ENCODE measurements at places on chromosomes 13 and 19.
A peak's percentile ranks its signal among the peaks of the same experiment; 100 is the strongest.

- DNase-seq: no peak
These were observed 56.8 kb upstream of the F7 start for GRCh38 chr13:113048766-113049165.

GRCh38 chr19:46386151-46386550 is 27.2 kb downstream of the CCDC8 start:
- no peak for DNase-seq

- no peak for DNase-seq
These were observed 44.0 kb downstream of the WDFY2 start for GRCh38 chr13:51628059-51628852.

- peak; percentile 72 for DNase-seq
These were observed 49.8 kb upstream of the GTF3A start for GRCh38 chr13:27374650-27375049.

- no peak for DNase-seq
These were observed 676.7 kb downstream of the PCDH9 start for GRCh38 chr13:66553391-66553790.

- DNase-seq: no peak
These were observed 13.2 kb downstream of the PRR36 start for GRCh38 chr19:7860714-7861618.

- DNase-seq: no peak
These were observed 22.0 kb upstream of the ASPDH start for GRCh38 chr19:50535672-50536187.

DNA sequence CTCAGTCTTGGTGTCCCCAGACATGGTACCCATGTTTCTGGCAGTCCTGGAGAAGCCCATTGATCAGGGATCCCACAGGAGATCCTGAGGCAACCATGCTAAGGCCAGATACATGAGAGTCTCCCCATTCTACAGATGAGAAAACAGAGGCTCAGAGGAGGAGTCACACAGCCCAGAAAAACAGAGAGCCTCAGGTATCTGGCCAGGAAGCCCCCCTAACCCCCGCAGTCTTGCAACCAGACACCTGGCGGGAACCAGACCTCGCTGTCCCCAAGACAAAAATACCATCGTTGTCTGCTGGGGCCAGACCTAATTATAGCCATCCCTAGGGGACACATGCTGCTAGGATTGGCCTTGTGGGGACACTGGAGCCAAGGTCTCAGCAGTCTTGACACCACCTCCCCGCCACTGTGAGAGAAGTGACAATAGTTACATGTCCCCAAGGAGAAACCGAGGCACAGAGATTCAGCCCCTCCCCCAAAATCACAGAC is 1.6 kb upstream of the PDE4C start:
- DNase-seq: no peak

DNA sequence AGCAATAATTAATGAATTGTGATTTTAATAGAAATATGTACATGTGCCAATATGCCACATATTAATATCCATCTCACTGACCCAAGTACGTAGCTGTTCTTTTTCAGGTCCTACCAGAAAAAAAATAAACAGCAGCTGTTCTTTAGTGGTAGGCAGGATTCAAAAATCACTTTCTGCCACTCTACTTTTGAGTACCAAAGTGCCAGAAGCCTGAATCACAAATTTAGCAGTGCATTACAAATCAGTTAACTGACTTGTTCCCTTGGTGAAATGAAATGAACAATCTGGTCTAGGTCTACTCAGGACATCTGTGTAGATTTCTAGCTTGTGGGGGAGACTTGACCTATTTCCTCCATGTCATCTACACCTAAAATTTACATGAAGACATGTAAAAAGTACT is 775.5 kb upstream of the GPC6 start:
- DNase-seq: no peak

- DNase-seq: no peak
These were observed 99.2 kb downstream of the ZDHHC20 start for GRCh38 chr13:21359855-21360254.

DNA sequence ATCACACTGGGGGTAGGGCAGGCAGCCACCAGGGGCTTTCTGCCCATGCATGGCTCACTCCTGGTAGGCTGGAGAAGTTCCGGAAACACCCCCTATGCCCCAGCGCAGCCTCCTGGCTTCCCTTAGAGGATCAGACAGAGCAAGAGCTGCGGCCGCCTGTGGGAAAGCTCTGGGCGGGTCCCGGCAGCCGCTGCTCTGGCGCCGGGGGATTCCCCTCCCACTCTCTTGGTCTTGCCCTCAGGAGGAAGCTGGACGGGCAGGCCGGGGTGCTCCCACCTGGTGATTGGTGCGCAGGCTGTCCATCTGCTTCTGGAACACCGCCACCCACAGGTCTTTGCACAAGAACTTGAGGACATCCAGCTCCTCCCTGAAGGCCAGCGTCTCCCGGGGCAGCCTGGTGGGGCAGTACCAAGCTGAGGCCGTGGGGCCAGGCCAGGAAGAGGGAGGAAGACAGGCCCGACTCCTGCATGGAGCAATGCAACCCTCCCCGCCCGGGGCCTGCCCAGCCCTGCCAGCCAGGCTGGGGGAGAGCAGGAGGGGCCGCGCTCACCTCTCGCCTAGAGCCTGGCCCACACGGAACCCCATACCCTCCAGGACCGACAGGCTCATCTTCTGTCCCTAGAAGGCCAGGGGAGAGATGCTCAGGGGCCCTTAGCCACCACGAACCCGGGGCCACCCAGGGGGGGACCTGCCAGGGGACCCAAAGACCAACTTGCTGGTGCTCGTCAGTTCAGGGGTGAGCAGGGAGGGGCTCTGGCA is 4.0 kb upstream of the NKPD1 start:
- no peak for DNase-seq

GRCh38 chr13:40186041-40186440 is 480.4 kb downstream of the FOXO1 start:
- DNase-seq: no peak

DNA sequence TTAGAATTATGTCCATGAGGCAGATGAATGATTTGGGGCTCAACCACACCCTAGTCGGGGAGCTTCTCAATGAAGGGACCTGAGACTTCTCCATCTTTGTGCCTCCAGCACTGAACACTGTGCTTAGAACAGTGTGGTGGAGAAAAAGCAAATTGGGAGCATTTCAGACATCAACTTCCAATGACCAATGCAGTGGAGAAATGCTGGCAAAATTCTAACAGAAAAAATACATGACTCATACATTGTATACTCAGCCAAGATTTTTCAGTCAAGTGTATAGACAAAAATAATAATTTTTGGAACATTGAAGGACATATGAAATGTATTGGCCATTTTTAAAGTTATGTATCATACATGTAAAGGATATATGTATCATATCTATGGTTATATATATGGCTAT is 134.7 kb downstream of the FGF14 start:
- DNase-seq: no peak

GRCh38 chr19:49845414-49845813 is 5.5 kb upstream of the PTOV1 start:
- DNase-seq: no peak

GRCh38 chr19:16232127-16232526 is 34.4 kb downstream of the AP1M1 start:
- DNase-seq: no peak

DNA sequence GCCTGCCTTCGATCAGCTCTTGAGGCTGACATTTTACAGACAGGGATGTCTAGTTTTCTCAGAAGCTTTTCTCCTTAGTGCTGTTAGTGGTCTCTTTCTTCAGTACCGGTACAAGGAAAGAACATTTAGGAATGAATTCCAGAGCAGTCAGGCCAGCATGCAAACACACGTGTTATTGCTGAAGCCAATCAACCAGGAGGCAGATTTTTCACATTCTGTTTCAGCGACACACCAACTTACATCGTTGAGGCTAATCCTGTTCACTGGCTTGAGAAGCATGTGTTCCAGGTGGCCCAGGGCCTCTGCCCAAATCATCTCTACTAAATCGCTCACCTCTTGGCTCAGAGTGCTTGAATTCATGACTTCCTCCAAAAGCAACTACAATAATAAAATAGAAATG is 19.2 kb downstream of the PARP4 start:
- DNase-seq: no peak

DNA sequence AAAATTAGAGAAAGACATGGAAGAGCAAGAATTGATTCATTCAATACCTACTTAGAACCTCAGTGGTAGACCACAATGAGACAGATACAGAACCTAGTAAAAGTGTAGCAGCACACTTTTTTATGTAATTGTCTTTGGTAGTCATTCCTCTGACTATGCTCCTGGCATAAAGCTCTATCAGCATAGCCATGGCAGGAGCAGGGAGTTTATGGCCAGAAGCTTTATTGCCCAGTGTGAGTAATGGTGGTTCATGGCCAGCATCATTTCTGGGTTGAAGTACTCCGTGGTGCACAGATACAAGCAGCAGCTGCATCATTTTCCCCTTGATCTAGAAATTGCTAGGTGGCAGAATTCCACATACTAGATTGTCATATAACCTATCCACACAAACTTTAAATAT is 352.6 kb downstream of the TBC1D4 start:
- no peak for DNase-seq

DNA sequence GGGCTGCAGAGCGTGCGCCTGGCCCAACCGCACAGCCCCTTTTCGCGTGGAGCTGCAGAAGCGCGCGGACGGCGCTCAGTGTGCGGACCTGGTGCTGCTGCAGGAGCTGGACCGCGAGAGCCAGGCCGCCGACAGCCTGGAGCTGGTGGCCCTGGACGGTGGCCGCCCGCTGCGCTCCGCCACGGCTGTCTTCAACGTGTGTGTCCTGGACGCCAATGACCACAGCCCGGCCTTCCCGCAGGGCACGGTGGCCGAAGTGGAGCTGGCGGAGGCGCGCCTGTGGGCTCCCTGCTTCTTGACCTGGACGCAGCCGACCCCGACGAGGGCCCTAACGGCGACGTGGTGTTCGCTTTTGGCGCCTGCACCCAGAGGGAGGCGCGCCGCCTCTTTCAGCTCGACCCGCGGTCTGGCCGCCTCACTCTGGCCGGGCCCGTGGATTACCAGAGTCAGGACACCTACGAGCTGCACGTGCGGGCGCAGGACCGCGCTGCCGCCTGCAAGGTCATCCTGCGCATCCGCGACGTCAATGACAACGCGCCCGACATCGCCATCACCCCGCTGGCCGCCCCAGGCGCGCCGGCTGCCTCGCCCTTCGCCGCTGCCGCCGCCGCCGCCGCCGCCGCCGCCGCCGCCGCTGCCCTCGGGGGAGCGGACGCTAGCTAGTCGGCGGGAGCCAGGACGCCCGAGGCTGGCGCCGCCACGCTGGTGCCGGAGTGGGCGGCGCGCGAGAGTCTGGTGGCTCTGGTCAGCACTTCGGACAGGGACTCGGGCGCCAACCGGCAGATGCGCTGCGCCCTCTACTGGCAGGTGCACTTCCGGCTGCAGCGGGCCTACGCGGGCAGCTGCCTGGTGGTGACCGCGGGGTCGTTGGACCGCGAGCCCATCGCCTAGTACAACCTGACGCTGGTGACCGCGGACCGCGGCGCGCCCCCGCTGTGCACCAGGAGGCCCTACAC is 172.2 kb downstream of the OLFM4 start:
- DNase-seq: no peak

- no peak for DNase-seq
These were observed 11.8 kb upstream of the ZNF175 start for GRCh38 chr19:51559240-51559639.

DNA sequence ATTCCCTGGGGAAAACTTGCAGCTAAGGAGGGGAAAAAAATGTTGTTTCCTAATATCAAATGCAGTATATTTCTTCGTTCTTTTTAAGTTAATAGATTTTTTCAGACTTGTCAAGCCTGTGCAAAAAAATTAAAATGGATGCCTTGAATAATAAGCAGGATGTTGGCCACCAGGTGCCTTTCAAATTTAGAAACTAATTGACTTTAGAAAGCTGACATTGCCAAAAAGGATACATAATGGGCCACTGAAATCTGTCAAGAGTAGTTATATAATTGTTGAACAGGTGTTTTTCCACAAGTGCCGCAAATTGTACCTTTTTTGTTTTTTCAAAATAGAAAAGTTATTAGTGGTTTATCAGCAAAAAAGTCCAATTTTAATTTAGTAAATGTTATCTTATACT is 33.6 kb downstream of the TNFSF11 start:
- no peak for DNase-seq

DNA sequence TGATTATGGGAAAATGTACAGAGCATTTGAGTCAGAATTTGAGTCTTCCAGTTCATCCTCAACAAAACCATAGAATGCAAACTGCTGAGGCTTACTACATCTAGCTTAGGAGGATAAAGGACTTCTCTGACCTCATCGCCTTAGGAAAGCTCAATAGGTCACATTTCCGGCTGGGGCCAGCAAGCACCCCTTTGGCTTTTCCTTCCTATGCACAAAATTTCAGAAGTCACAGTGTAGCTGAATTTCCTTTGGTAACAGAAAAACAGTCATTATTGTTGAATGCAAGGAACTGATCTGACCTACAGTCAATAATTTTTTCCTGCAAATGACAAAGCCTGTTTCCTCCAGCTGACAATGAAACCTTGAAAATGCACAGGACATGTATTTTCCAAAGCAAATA is 32.8 kb upstream of the LRCH1 start:
- DNase-seq: no peak

GRCh38 chr19:28905996-28906395 is 307.0 kb downstream of the UQCRFS1 start:
- DNase-seq: no peak

DNA sequence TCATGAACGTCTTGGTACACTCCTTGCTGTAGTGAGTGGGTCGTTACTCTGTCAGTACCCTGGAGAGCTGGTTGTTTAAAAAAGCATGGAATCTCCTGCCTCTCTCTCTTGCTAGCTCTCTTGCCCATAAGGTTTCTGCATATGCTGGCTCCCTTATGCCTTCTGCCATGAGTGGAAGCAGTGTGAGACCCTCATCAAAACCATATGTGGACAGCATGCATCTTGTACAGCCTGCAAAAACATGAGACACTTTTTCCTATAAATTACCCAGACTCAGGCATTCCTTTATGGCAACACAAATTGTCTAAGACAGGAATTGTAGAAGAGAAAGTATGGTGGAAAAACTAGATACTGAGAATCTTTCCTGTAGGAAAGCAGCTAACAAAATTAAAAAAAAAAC is 516.3 kb downstream of the SLITRK6 start:
- DNase-seq: no peak

DNA sequence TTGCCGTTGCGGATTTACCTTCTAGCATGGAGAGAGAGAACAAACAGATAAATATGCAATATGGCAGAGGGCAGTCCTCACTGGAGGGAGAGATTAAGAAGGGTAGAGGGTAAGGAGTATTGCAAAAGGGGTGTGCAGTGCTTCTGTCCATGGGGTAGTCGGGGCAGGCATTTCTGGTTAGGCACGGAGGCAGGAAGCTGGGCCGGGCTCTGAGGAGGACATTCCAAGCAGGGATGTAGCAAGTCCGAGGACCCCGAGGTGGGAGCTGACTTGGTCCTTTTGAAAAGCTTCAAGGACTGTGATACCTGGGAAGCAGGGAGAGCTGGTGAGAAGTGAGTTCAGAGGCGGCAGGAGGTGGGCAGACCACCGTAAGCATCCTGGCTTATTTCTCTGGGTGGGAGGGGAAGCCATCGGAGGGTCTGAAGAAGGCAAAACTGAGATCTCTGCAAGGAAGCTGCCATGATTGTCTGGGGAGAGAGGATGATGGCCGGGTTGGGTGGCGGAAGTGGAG is 214.9 kb downstream of the FGF9 start:
- DNase-seq: no peak

DNA sequence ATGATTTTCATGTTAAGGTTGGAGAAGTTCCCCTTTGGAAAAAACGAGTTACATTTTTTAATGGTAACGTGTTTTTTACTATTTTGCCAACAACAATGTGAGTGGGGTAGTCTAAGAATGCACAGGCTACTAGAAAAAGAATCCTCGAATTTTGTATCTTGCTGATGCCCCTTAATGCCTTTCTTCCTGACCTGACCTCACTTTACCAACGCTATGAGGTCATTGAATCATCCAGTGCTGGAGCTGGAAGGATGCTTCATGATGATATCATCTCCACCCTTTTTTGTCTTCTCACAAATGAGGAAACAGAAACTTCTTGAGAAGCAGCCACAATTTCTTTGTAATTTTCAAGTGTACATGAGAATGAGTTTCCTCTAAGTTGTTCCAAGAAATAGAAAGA is 8.2 kb upstream of the UBL3 start:
- DNase-seq: no peak

Measured in urothelium cell line (cell line).